ENCODE measurements at places on chromosomes 6 and 20. TPM values are rescaled to one million over a fixed set of nuclear protein-coding genes. Genes with fewer than 3 reads are reported as not detected.
A peak's percentile ranks its signal among the peaks of the same experiment; 100 is the strongest.

- no peak overlapping the region for H3K4me3 ChIP-seq
- H3K4me1 ChIP-seq: peaks cover 20% of the 10 kb centered on the region
- H3K27me3 ChIP-seq: no peaks in the 10 kb centered on the region
- DNase-seq: no peak
- H3K36me3 ChIP-seq: peaks cover 22% of the 10 kb centered on the region
Measured at GRCh38 chr6:126100386-126100785, 114.0 kb downstream of the TRMT11 start.

GRCh38 chr6:38057994-38058393 lies 238.5 kb downstream of the ZFAND3 start:
- no peak for DNase-seq
- no peaks in the 10 kb centered on the region for H3K27me3 ChIP-seq
- H3K27ac ChIP-seq: no peak overlapping the region
- H3K4me1 ChIP-seq: peaks cover 4% of the 10 kb centered on the region
- H3K4me3 ChIP-seq: no peak overlapping the region

DNA sequence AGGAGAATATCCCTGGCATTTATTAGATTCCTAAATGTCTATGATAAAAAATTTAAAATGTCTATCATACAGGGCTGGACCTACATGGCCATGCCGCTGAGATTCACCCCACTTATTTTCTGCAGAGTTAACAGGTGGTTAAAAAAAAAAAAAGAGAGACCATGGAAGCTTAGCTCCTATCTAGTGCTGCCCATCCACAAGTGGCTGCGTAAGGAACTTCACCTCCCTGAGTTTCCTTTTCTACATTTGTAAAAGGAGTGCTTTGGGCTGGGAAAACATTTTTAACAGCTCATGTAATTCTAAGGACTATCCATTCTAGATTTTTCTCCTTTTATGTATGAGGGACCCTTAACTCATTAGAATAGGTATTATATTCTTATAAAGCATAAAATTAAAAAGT lies 534.1 kb downstream of the MMUT start:
- H3K27me3 ChIP-seq: peaks cover 8% of the 10 kb centered on the region
- H3K36me3 ChIP-seq: no peaks in the 10 kb centered on the region
- no peak overlapping the region for H3K27ac ChIP-seq

- H3K36me3 ChIP-seq: no peaks in the 10 kb centered on the region
- no peak overlapping the region for H3K27ac ChIP-seq
- no peaks in the 10 kb centered on the region for H3K27me3 ChIP-seq
- H3K4me3 ChIP-seq: no peak overlapping the region
Measured at GRCh38 chr6:144993870-144994269, 708.7 kb downstream of the UTRN start.

DNA sequence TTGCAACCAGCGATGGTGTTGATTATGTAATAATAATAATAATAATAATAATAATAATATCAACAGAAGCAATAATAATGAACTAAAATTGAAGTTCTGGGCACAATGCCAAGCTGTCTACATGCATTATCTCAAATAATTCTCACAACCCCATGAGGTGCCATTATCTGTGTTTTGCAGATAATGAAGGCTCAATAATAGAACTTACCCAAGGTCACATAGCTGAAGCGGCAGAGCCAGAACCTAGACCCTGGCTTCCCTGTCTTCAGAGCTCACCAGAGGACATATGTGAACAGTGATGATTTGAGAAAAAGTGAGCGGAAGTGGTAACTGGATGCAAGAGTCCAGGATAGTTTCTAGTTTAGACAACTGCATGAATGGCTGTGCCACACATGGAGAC lies 91.0 kb downstream of the HIVEP1 start:
- no peak for DNase-seq
- peaks cover 3% of the 10 kb centered on the region for H3K36me3 ChIP-seq
- H3K27me3 ChIP-seq: no peaks in the 10 kb centered on the region
- no peak overlapping the region for H3K27ac ChIP-seq
- H3K4me1 ChIP-seq: peaks cover 5% of the 10 kb centered on the region

GRCh38 chr6:41683523-41684310 lies 45.4 kb downstream of the MDFI start:
- peak overlapping the region; percentile 16 for H3K4me3 ChIP-seq
- H3K36me3 ChIP-seq: no peaks in the 10 kb centered on the region
- peaks cover 18% of the 10 kb centered on the region for H3K4me1 ChIP-seq
- no peaks in the 10 kb centered on the region for H3K27me3 ChIP-seq
- DNase-seq: peak; percentile 86

- no peak for DNase-seq
- H3K27ac ChIP-seq: no peak overlapping the region
- H3K4me1 ChIP-seq: peaks cover 4% of the 10 kb centered on the region
- no peaks in the 10 kb centered on the region for H3K36me3 ChIP-seq
- no peak overlapping the region for H3K4me3 ChIP-seq
- H3K27me3 ChIP-seq: no peaks in the 10 kb centered on the region
Measured at GRCh38 chr6:34897716-34898115, 8.7 kb downstream of the ANKS1A start.

DNA sequence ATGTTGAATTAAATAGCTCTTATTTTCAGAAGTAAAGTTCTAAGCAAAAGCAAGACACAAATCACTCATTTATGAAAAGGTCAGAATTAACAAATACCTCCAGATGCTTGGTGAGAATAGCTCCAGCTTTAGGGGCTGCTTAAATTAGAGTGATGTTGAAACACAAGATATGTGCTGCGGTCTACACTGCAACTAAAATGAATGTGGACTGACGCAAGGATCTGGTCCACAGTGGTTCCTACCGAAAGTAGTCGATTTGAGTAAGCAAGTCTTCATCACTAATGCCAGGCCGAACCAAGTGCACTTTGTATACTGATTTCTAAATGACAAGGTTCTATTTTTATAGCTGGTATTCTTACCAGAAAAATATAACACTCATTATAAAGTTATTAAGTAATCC lies 96.3 kb downstream of the PRDM1 start:
- H3K4me1 ChIP-seq: no peaks in the 10 kb centered on the region
- DNase-seq: no peak
- H3K36me3 ChIP-seq: no peaks in the 10 kb centered on the region
- H3K27ac ChIP-seq: no peak overlapping the region
- H3K27me3 ChIP-seq: no peaks in the 10 kb centered on the region

DNA sequence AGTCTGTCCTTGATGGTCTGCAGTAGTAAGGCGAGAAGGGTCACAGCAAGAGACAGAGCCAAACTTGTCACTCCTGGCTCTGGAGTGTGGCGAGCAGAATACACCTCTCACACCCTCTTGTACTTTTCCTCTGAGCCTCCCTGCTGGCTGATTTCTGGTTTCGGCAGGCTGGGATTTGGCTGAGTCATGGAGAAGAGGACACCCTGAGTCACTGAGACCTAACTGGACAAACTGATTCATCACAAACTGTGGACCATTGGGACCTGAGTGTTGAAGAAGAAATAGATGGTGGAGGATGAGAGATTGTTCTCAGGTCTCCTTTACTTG lies 101.7 kb downstream of the F13A1 start:
- no peaks in the 10 kb centered on the region for H3K4me1 ChIP-seq
- peaks cover 3% of the 10 kb centered on the region for H3K27me3 ChIP-seq
- H3K4me3 ChIP-seq: no peak overlapping the region
- no peak for DNase-seq
- H3K27ac ChIP-seq: no peak overlapping the region

DNA sequence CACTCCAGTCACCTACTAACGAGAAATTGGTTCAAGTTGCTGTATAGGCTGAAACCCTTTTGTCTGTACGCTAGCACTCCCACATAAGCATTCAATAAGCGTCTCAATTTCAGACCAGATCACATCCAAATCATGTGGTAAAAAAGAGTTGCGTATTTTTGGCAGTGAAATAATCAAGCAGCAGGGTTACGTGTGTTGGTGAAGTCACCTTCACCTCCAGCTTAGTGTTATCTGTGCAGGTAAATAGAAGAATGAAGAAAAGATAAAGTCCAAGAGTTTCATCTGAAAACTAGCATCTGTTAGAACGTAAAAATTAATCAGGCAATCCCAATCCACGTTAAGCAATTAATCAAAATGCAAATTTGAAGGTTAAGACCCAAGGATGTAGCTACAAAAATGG lies 11.3 kb downstream of the SSR1 start:
- no peaks in the 10 kb centered on the region for H3K4me1 ChIP-seq
- no peak for DNase-seq
- peaks cover 22% of the 10 kb centered on the region for H3K36me3 ChIP-seq
- no peaks in the 10 kb centered on the region for H3K27me3 ChIP-seq

GRCh38 chr6:149380523-149380922 lies 19.5 kb upstream of the SUMO4 start:
- H3K27ac ChIP-seq: no peak overlapping the region
- H3K4me3 ChIP-seq: no peak overlapping the region
- no peak for DNase-seq
- H3K4me1 ChIP-seq: no peaks in the 10 kb centered on the region

DNA sequence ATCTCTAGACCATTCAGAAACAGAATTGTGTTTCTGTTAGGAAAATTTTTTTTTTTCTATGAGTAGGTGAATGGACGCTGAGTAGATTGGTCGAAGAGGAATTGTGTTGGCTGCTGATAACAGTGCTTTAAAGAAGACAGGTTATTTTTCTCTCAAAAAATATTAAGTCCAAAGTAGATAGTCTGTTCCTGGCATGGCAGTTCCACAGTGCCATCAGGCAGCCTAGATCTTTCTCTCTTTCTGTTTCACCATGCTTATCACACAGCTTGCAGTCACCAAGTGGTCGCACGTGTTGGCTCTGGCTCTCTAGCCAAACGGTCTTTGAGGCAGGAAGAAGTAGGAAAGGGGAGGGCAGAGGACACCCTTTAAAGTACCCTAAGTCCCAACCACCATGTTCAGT lies 22.4 kb upstream of the SERINC3 start:
- no peak overlapping the region for H3K27ac ChIP-seq
- DNase-seq: no peak
- H3K4me3 ChIP-seq: no peak overlapping the region
- H3K27me3 ChIP-seq: no peaks in the 10 kb centered on the region
- no peaks in the 10 kb centered on the region for H3K36me3 ChIP-seq

DNA sequence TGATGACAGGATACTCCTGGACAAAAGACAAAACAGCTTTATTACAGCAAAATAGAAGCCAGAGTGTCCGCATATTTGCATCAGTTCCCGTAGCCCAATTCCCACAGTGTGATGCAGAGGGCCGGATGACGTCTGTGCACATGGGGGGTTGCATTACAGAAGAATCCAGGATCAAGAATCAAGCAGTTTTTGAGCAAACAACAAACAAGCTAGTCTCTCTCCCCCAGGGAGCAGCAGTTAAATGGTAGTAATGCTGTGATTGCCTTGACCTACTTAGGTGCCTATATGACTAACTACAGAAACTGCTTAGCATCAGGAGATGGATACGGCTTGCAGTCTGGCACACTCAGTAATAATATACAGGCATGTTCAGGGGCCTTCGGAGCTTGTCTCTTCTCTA lies 3.2 kb upstream of the SDHAF4 start:
- peaks cover 7% of the 10 kb centered on the region for H3K36me3 ChIP-seq
- H3K4me3 ChIP-seq: peak overlapping the region; percentile 52
- peaks cover 12% of the 10 kb centered on the region for H3K4me1 ChIP-seq

DNA sequence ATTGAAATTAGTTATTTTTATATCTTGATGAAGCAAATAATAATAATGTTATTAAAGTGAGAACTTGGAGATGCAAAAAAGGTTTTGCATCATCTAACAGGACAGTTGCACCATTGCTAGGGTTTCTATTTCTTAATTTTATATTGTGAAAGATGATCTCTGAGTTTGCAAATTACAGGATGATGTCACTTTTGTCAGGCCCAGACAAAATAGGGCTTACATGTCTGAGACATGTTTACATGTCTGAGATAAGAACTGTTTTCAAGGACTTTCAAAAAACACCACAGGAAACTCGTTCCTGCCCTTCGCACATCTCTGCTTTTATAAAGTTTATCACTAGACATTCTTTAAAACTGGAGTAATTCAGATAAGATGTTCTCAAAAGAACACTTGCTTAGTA lies 1075.8 kb upstream of the MANEA start:
- H3K4me3 ChIP-seq: no peak overlapping the region
- H3K27me3 ChIP-seq: no peaks in the 10 kb centered on the region
- no peaks in the 10 kb centered on the region for H3K36me3 ChIP-seq
- H3K27ac ChIP-seq: no peak overlapping the region
- H3K4me1 ChIP-seq: no peaks in the 10 kb centered on the region

DNA sequence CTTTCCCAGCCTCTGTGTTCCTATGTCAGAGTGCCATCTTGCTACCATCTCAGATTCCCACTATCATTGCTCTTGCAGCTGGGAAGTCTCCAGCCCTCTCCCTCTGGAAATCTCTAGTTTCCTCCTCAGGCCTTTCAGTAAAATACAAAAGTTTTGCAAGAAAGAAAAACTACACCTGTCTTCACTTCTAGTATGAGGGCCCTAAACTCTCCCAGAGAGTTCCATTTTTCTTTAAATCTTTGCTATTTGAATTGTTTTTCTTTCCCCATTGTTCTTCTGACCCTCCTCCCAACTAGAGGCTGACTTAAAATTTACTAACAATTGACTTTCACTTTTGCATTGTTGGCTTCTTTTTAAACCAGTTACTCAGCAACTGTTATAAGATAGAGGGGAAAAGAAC lies 62.8 kb downstream of the LY86 start:
- DNase-seq: no peak
- H3K4me3 ChIP-seq: no peak overlapping the region

DNA sequence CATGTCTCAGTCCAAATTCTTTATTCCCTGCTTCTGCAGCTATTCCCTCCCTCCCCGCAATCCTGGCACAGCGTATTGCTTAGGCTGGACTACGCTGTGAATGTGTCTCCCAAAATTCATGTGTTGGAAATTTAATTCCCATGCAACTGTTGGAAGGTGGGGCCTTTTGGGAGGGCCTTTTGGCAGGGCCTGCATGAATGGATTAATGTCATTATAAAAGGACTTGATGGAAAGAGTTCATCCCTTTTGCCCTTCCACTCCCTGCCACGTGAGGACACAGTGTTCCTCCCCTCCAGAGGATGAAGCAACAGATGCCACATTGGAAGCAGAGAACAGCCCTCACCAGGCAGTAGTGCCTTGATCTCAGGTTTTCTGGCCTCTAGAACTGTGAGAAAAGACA lies 20.4 kb upstream of the NOTCH4 start:
- H3K27me3 ChIP-seq: no peaks in the 10 kb centered on the region
- peaks cover 8% of the 10 kb centered on the region for H3K4me1 ChIP-seq
- H3K4me3 ChIP-seq: no peak overlapping the region

DNA sequence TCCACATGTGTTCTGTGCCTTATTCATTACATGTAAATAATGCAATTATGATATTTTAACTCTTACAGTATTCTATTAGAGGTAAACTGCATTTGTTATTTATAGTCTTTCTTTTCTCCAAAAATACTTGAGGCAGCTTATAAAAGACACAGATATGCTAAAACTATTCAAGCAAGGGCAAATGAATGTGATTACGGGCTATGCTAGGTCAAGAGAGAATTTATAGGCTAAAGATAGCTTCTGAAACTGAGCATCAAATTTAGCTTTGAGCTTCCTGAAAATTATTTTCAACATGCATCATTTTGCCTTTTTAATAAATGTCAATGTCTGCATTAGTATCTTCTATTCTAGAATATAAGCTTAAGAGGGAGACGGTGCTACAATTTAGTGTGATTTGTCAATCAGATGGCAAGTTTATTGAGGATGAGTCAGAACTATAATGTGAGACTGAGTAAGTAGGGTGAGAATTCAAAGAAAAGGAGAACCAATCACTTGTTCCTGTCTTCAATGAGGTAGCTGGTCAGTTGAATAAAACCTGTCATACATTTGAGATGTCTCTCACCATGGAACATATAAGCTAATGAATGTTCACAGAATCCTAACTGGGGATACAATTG lies 669.4 kb upstream of the CITED2 start:
- H3K27ac ChIP-seq: no peak overlapping the region
- H3K4me1 ChIP-seq: no peaks in the 10 kb centered on the region
- no peak overlapping the region for H3K4me3 ChIP-seq
- H3K27me3 ChIP-seq: no peaks in the 10 kb centered on the region

Gene PRR18
- total RNA-seq: 0.16 TPM

Gene SMLR1
- total RNA-seq: not detected

Gene SYNCRIP
- 144 TPM for total RNA-seq

Gene HLA-DMA
- 1.7 TPM for total RNA-seq

Gene TMC2
- not detected for total RNA-seq

Gene RGS17
- total RNA-seq: 4.7 TPM

Gene BTN1A1
- not detected for total RNA-seq

Measured in neural crest cell (in vitro differentiated cells).